ENCODE measurements at places on chromosomes 3 and 15.

DNA sequence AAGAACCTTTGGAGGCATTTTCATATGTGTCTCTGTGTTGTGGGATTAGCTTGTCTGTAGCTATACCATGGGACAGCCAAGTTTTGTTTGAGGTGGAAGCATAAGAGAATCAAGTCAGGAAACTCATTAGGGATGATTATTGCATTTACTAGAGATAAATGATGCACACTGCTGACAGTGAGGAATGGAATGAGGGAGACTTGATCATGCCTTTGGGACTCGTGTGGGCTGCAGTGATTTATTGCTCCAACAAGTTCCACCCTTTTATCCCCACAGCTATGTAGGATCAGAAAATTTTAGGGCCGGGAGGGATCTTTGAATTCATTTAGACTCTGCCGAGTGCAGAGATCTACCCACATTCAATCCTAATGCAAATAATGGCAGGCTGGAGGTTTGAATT is 16.3 kb downstream of the ZNF385D start:
- DNase-seq, result peak; percentile 44

- peak; percentile 40 for DNase-seq
These were observed 2.6 kb downstream of the FAM43A start for GRCh38 chr3:194688200-194688740.

- DNase-seq, result no peak
These were observed 18.8 kb upstream of the SKOR1 start for GRCh38 chr15:67806536-67806935.

DNA sequence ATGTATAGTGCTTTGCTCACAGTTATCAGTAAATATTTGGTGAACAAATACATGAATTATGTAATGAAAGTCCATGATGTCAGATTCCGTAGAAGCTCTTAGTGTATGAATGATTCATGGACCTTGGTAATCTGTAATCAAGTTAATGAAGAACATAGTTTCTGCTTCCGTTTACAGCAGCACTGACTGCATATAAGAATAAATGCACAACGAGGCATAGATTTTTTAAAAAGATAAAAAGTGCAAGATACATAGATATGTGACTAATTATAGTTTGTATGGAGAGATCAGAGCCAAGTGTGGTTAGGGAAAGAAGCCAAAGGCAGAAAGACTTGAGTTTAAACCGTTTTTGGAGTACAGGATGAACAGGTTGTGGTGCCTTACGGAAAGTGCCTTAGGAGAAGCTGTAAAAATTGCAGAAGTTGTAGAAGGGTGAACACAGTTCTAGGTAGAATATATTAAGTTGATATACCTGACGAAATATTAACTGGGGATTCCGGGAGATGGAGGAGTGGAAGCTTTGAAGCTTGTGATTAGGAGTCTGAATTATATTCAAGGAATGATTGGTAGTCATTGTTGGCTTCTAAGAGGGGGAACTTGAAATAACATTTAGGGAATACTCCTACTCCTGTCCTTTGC is 293.1 kb downstream of the NLGN1 start:
- no peak for DNase-seq

- peak; percentile 42 for DNase-seq
These were observed 68.8 kb upstream of the DLG1 start for GRCh38 chr3:197367081-197367780.

DNA sequence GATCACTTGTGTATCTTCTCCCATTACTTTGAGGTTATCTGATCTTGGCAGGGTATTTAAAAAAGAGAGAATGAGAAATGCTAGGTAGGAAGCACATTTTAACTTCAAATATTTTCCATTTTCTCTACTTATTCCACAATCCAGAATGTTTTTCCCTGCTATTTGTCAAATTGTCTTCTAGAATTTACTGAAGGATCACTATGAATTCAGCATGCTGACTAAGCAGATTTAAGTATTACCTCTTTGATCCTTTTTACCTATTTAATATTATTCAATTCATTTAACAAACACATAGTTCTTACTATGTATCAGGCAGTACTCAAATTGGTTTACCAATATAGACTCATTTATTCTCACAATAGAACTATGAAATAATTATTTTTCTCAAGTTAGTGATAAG is 463.4 kb upstream of the ARL6 start:
- no peak for DNase-seq

DNA sequence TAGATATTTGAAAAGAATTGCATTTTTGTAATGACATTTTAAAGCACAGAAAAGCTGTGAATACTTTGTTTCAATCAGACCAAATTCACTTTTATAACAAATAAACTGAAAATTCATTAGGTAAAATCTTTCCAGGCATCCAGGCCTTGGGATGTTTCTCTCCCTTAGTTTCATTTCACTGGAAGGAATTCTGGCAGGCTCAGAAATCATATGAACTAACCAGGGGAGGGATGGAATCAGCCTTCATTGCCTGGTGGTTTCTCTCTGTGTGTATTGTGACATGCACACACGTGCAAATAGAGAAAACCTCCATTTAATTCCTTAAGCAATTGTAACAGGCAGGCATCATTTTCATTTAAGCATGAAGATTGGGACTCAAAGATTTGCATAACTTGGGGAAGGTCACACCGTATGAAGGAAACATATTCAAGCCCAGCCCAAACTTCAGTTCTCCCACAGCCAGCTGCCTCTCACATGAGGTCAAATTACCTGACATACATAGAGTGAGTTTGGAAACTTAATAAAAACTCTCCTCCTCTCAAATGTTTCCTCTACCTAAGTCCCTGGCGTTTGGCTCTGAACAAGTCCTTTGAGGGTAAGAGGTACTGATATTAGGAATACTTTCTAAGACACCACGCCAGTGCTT is 376.1 kb upstream of the MCTP2 start:
- no peak for DNase-seq

DNA sequence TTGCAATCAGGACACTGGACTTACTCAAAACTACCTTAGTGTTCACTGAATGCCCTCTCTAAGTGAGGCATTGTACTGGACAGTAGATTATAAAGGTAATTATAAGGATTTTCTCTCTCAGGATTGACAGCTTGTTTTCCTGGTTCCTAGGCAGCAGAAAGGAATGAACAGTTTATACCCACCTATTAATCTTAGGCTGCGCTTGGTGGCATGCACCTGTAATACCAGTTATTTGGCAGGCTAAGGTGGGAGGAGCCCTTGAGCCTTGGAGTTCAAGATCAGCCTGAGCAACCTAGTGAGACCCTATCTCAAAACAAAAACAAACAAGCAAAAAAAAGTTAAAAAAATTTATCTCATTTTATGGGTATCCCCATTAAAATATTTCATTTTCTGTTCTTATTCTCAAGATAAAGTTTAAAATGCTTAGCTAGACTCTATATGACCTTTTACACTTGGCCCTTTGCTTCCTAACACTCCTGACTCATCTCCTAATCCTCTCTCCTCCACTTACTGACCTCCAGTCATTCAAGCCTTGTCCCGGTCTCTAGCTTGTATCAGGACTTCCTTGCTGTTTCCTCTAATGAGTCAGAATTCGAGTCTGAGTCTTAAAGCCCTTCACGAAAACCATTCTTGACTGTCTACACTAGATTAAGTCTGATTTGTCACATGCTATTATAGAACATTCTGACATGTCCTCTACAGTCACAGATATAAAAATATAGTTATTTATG is 348.6 kb downstream of the NLGN1 start:
- DNase-seq, result no peak

- DNase-seq, result peak; percentile 11
These were observed 49.1 kb downstream of the IQCH start for GRCh38 chr15:67303490-67304363.

GRCh38 chr15:75578173-75578947 is 755 bp downstream of the PTPN9 start:
- DNase-seq, result peak; percentile 70

DNA sequence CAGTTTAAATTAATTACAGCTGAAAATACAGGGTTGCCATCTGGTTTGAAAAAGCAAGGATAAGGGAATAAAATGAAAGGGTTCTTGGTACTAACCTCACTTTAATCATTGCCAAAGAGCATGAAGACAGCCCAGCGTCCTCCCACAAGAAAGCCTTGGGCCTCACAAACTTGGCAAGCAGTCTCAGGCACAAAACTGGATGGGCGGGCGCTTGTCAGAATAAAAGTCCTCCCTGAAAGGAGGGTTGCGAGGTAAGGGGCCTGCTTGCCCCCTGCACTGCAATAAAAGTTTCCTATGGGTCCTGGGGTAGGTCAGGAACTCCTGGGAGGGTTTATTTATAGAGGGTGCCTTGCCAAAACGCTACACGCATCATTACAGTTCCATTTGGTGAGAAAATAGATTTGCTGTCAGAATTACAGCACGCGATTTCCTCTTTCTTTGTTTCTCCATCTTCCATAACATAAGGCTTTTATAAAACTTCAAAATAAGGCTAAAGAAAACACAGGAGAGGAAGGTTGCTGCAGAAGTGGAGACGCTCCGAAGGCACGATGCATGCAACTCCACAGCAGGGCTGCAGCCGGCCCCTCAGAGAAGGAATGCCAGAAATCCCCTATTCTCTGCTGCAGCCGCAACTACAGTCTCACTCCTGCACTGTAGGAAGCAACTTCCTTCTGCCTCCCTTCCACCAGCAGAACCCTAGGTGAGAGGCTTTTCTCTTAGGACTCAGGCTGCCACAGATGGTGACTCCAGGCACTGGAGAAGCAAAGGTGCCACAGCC is 61.3 kb downstream of the VGLL4 start:
- DNase-seq, result peak; percentile 85

DNA sequence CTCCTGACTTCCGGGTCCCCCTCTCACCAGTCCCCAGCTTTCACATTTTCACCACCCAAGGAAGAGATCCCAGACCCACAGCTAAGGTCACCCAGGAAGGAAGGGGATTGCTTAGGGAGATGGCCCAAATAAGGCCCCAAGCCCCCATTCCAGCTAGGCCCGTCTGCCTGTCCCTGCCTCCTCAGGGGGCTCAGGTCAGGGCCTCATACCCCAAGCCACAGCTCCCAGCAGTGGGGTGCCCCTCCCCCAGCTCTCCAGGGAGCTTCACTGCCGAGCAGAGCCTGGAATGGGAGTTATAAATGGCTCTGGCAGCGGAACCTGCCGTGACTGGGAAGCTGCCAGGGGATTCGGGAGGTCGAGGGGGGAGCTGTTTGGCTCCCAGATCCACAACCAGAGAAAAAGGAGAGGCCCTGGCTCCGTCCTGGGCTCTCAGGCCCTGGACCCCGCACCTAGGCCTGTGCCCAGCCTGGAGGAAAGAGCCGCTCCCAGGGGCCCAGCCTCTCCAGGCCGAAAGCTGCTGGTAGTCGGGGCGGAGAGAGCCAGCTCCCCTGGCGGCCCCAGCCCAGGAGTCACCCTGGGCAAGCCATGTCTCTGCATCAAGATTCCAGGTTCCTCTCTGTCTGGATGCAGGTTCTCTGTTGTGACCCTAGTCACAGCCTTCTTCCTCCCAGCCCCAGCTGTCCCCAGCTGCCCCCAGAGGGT is 550 bp downstream of the CCDC9B start:
- DNase-seq, result peak; percentile 84

- no peak for DNase-seq
These were observed 37.8 kb upstream of the CTXND1 start for GRCh38 chr15:80289528-80290495.

- DNase-seq, result no peak
These were observed 7.4 kb upstream of the FGF7 start for GRCh38 chr15:49415638-49416037.

- DNase-seq, result no peak
These were observed 80.0 kb upstream of the EPHA6 start for GRCh38 chr3:96734273-96735009.

GRCh38 chr3:111069974-111070771 is 1.4 kb upstream of the NECTIN3 start:
- peak; percentile 36 for DNase-seq

- DNase-seq, result no peak
These were observed 36.7 kb downstream of the SLC27A2 start for GRCh38 chr15:50218691-50219090.
